Right cardiac atrium (tissue), 5 donors: ENCODE measurements at places on chromosomes 1 and 21. TPM values are rescaled to one million over a fixed set of nuclear protein-coding genes. Genes with fewer than 3 reads are reported as not detected.

Gene HES5
- polyA plus RNA-seq: 0.52 TPM

Gene EPS8L3
- polyA plus RNA-seq: not detected

Gene PLOD1
- 51.0 TPM for polyA plus RNA-seq

Gene MCOLN3
- polyA plus RNA-seq: 15.2 TPM

Gene TTC22
- polyA plus RNA-seq: 0.05 TPM

Gene SLC1A7
- 0.57 TPM for polyA plus RNA-seq

Gene DIO1
- polyA plus RNA-seq: not detected

Gene PPM1J
- polyA plus RNA-seq: 6.4 TPM

Gene BEST4
- 0.18 TPM for polyA plus RNA-seq

Gene REN
- polyA plus RNA-seq: 1.0 TPM

Gene RHBDL2
- polyA plus RNA-seq: 0.23 TPM

Gene PTPN7
- 0.29 TPM for polyA plus RNA-seq

Gene THEM5
- 0.11 TPM for polyA plus RNA-seq

Gene CLCA2
- not detected for polyA plus RNA-seq

Gene C1orf50
- polyA plus RNA-seq: 3.8 TPM

Gene PFKFB2
- polyA plus RNA-seq: 9.4 TPM

Gene CEP85
- polyA plus RNA-seq: 20.7 TPM

Gene NMNAT2
- 14.1 TPM for polyA plus RNA-seq

Gene KDF1
- polyA plus RNA-seq: 0.54 TPM

Gene CFHR4
- not detected for polyA plus RNA-seq

Gene LCE6A
- not detected for polyA plus RNA-seq

Gene ACKR1
- polyA plus RNA-seq: 13.1 TPM

Gene PIGP
- 50.8 TPM for polyA plus RNA-seq

Gene KIRREL1
- 6.0 TPM for polyA plus RNA-seq
